Tracheal epithelial cell (primary cell): ENCODE measurements at places on chromosomes 13 and 19. TPM values are rescaled to one million over a fixed set of nuclear protein-coding genes. Genes with fewer than 3 reads are reported as not detected.

USE1 gene
- total RNA-seq = 10.0 and 19.8 TPM in 2 replicates

URAD gene
- total RNA-seq = not detected in 2 replicates

DACH1 gene
- not detected in 2 replicates for total RNA-seq

PEAK3 gene
- total RNA-seq = not detected in 2 replicates

CGB2 gene
- total RNA-seq = 1.9 TPM in 1 of 2 replicates, not detected in the other

SYT3 gene
- not detected in 2 replicates for total RNA-seq

MAMSTR gene
- total RNA-seq = 0.48 TPM in 1 of 2 replicates, not detected in the other

PIP5K1C gene
- 7.2 and 10.8 TPM in 2 replicates for total RNA-seq

IZUMO2 gene
- not detected in 2 replicates for total RNA-seq

ZNF154 gene
- 0.64 and 1.4 TPM in 2 replicates for total RNA-seq

ATP4A gene
- not detected in 2 replicates for total RNA-seq

IFNL1 gene
- not detected in 2 replicates for total RNA-seq

PRSS57 gene
- total RNA-seq = not detected in 2 replicates

ZSCAN22 gene
- 2.2 and 2.6 TPM in 2 replicates for total RNA-seq
